ENCODE measurements at places on chromosomes 6 and 20.

GRCh38 chr20:21387528-21387927 lies 9.8 kb downstream of the NKX2-4 start:
- no peak for DNase-seq

DNA sequence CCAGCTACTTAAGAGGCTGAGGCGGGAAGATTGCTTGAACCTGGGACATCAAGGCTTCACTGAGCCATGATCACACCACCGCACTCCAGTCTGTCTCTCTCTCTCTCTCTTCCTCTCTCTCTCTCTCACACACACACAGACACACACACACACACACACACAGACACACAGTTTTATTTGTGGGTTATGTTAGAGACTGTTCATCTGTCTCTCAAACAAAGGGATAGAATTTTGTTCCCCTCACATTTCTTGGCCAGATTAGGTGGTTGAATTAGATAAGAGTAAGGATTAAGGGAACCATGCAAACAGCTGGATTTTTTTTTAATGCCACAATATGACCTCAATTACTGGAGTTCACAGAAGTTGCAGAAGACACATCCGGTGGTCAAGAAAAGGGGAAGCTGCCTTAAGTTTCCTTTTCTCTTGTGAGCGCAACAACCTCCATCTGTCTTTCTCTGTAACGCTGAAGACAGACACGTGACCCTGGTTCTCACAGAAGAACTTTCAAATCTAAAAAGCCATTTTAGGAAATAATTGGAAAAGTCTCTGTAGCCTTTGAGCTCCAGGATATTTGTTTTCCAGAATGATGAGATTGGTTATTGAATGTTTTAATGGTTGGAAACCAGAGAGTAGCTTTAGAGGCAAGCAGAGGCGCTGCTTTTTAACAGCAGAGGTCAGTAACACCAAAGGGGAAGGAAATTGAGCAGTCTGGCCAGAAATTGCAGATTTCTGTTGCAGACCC lies 32.9 kb upstream of the LGSN start:
- peak; percentile 13 for DNase-seq

- DNase-seq, result no peak
These were observed 32.7 kb downstream of the GGTLC1 start for GRCh38 chr20:23955896-23956295.

GRCh38 chr6:153117986-153118879 lies 12.8 kb downstream of the RGS17 start:
- DNase-seq, result peak; percentile 22

GRCh38 chr20:34984756-34985261 lies 29.1 kb downstream of the MYH7B start:
- no peak for DNase-seq

DNA sequence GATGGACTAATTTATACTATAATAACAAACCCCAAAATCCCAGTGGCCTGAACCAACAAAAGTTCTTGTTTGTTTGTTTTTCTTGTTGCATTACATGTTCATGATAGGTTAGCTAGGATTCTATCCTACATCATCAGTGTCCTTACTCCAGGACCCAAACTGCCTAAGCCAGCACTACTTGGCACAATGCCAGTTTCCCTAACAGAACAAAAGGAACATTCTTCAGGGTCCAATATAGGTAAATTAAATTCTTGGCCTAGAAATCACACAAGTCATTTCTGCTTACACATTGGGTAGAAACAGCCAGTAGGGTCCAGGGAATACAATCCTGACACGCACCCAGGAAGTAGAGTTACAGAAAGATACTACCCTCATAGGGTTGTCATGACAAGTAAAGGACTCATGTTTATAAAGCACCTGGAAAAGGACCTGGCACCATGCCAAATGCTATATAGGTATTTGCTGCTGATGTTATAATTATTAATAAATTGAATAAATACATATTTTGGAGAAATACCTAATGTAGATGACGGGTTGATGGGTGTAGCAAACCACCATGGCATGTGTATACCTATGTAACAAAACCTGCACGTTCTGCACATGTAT lies 38.8 kb downstream of the RCAN2 start:
- no peak for DNase-seq
